ENCODE measurements at places on chromosomes 12 and 14.

DNA sequence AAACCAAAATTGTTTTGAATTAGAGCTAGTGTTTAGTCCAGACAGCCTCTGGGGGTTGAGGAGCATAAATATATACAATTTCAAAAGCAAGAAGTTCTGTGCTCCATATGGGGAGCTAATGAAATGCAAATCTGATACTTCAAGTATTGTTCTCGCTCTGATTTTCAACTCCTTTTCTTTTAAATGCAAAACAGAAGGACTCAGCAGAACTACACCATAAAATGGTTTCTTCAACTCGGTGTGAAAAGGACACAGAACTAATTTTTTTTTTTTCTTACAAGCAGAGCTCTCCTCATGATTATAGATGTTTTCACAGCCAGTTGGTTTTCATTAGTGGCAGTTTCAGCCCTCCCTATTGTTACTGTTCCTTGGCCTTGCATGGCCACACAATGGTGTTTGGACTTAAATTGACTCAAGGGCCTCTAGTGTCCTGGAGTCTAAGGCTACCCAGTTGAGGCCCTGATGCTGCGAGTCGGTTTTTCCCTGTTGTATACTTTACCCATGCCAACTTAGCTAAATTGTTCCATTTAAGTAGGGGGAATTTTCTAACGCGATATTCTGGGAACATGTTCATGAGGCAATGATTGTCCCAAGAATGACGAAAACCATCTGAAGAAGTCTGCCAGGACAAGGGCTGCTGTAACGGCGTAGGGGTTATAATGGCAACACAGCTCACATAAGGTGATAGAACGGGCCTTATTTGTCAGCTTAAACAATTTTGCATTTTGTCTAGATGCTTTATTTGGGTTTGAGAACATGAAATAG lies 120.3 kb downstream of the GPR135 start:
- DNase-seq: no peak

- DNase-seq: peak; percentile 92
Observed at GRCh38 chr14:103528587-103529382, at the start of gene TRMT61A. TSS of gene TRMT61A (plus strand) at chr14:103529196. CDS start at chr14:103529979, 783 bp downstream.

- DNase-seq: no peak
Observed at GRCh38 chr12:9960590-9960989, 10.6 kb upstream of the CLEC12A start.

GRCh38 chr12:116137318-116137717 lies 140.2 kb downstream of the MED13L start:
- no peak for DNase-seq

- DNase-seq: no peak
Observed at GRCh38 chr12:111076611-111077451, 156.5 kb upstream of the MYL2 start.

DNA sequence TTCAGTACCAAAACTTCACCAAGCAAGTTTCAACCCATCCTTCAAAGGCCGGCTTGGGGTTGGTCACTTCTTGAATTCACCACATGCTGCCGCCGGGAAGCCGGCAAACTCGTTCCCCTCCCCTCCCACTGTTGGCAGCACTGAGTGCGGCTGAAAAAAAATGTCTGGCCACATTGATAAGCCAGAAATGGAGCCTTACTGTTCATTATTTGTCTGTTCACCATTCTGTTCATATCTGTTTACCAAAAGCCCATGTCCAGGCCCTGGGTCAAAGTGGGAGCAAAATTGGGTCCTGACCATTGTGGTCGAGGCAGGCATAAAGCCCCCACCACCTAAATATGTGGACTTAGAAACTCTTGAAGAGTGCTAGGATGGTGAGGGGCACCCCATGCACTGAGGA lies 7.3 kb upstream of the HSP90AA1 start:
- DNase-seq: no peak

GRCh38 chr12:70415987-70416386 lies 49.9 kb downstream of the KCNMB4 start:
- no peak for DNase-seq

DNA sequence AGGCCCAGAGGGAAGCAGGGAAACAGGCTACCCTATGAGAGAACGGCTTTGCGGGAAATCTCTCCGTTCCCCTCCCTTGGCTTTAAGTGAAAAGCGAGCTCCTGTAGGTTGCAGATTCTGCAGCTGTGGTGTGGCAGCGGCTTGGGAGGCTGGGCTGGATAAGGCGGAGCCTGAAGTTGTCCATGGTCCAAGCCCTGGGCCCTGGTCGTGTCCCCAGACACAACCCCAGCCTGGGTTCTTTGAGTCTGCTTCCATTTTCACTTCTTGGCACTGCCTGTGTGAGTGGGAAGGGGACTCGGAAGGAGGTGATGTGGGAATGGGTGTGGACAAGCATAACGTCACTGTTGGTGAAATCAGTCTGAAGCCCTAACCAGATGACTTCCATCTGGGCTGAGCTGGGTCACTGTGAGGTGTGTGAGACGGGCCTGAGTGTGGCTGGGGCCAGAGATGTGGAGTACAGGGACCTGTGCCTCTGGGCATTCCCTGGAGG lies 43.0 kb upstream of the CTDSP2 start:
- no peak for DNase-seq

- DNase-seq: no peak
Observed at GRCh38 chr12:96098631-96099030, 63.2 kb upstream of the LTA4H start.

DNA sequence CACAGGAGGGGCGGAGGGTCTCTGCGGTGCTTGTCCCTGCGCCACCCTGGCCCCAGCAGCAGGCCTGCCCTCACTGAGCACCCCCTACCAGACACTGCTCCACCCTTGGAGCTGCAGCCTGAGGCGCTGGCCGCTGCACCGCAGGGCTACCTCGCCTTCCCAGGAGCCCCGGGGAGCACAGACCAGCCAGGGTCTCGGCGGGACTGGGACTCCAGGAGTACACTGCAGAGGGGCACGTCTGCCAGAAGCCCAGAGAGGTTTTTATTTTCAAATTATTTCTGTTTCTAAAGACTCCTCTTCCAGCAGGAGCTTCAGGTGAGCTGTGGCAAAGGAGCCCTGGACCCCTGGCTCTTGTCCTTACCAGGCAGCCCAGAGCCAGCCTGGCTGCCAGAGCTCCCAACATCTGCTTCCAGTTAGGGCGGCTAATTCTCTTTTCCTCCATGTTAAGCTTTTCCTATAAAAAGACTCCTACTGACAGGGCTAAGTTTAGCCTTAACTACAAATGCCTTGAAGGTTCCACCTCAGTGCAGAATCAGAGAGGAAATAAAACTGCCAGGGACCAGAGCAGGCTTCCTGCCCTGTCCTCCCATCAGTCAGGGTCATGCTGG lies 26.4 kb downstream of the DEGS2 start:
- DNase-seq: peak; percentile 49

GRCh38 chr12:13386323-13387039 lies 190.0 kb downstream of the EMP1 start:
- DNase-seq: no peak

GRCh38 chr12:94260717-94261116 lies 112.3 kb downstream of the PLXNC1 start:
- DNase-seq: no peak

GRCh38 chr12:89789862-89790261 lies 81.2 kb upstream of the ATP2B1 start:
- DNase-seq: no peak

DNA sequence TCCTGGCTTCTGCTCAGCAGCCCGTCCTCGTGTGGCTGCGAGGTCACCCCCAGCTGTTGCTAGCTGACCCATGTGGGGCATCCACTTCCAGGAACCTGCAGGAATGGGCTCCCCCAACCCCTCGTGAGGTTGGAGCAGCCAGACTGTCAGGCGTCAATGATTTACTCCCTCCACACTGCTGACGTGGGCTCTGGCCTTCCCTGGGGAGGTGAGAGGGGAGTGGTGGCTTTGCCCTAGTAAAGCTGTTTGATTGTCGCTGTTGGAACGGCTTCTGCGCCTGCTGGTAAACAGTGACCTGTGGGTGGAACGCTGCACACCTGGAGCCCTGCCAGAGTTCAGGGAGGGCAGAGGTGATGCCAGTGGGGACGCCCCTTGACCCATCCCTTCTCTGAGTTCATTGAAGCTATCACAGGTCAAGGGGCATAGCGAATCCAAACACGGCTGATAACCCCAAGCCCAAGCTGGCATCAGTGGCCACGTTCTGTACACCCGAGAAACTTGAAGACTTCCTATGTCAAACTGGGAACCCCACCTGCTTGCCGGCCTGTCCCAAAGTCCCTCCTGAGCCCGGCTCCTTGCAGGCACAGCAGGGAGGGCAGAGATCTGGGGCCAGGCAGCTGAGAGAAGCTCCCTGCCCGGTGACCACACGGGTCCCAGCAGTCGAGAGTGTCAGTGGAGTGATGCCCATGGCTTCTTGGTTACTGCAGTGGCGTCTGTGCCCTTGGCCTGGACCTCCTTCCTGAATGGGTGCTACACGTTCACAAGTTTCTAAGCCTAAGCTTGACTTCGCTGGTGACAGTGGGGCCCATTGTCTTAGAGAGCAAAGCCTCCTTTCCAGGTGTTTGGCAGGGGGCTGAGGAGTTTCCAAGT lies 2.7 kb downstream of the ASPG start:
- DNase-seq: peak; percentile 12

- no peak for DNase-seq
Observed at GRCh38 chr14:70796551-70796950, 12.8 kb downstream of the MAP3K9 start.

DNA sequence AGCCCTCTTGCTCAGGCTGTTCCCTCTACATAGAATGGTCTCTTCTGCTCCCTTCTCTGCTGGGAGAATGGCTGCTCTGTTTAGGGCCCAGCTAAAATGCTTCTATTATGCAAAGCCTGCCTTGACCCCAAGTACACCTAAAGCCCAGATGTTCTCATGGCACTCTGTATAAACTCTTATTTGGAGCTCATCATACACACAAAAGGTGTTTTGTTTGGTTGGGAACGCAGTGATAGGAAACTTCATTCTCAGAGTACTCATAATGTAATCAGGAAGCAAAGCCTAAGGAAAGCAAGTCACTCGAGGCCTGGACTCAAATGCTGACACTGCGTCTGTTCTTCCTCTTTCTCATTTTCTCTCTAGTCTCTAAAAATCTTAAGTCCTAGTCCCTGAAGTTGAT lies 38.2 kb upstream of the SYCP3 start:
- DNase-seq: no peak

GRCh38 chr12:26791301-26791791 lies 41.6 kb downstream of the ITPR2 start:
- DNase-seq: no peak

GRCh38 chr12:75865315-75865714 lies 166.3 kb downstream of the PHLDA1 start:
- no peak for DNase-seq

All from BE2C (cell line).